ENCODE measurements at places on chromosomes 3 and 15. TPM values are rescaled to one million over a fixed set of nuclear protein-coding genes. Genes with fewer than 3 reads are reported as not detected.

DNA sequence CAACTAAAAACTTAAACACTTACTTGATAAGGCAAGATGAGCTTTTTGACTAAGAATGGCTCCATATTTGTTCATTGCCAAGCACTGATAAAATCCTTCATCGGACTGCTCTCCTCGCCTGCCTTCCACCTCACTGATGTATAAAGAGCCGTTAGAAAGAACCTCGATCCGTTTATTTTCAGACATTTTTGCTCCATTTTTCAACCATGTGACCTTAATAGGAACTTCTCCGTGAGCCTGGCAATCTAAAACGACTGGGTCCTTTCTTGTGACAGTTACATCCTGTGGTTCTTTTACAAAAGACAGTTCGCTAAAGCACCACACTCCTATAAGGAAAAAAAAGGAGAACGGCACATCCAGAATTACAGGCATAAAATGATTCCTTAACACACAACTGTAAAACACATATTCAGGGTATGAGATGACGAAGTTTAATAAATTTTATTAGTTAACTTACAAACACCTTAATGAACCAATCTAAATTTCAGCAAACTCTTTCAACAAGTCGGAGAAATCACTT is 2.5 kb downstream of the PRTG start:
- DNase-seq = no peak

ADGRG7 gene
- not detected for polyA plus RNA-seq

DNA sequence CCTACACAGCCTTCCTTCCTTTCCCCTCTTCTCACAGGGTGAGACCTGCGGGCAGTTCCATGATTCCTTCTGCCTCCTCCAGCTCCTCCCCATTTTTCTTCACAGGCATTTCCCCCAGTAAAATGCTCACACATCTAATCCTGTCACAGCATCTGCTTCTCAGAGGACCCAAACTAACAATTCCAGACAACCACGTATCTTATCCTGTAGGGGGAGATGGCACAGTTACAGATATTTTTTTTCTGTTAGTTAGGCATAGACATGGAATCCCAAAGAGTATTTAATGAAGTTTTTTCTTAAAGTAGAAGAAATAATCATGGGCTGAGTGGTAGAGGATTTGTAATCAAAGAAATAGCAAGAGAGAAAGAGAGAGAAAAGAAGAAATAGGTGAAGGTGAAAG is 373.1 kb upstream of the ADAMTS9 start:
- no peak for DNase-seq

- DNase-seq = no peak
These were observed 10.6 kb upstream of the VWA5B2 start for GRCh38 chr3:184218814-184219213.

DNA sequence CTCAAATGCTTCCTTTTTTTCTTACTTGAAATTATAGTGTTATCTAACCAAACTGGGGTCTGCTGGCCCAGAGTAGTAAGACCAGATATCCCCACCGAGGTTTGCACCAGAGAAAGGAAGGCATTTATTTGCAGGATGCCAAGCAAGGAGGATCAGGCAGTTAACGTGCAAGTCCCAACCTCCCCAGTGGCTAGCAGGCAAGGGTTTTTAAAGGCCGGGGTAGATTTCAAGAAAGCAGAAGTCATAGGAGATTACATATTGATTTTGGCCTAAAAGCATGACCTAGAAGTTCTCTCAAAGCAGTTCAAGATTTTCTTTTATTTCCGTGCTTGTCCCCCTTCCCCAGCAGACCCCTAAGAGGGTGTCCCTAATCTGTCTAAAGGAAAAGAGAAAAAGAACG is 32.8 kb upstream of the STRIT1 start:
- no peak for DNase-seq

- no peak for DNase-seq
These were observed 286.8 kb upstream of the THRB start for GRCh38 chr3:24781454-24781853.

ANKRD63 gene
- polyA plus RNA-seq = not detected

- DNase-seq = no peak
These were observed 336.2 kb downstream of the ERC2 start for GRCh38 chr3:56131974-56132590.

GRCh38 chr3:14633417-14633816 is 18.1 kb upstream of the CCDC174 start:
- no peak for DNase-seq

- DNase-seq = no peak
These were observed 81.9 kb upstream of the TGFBR2 start for GRCh38 chr3:30524357-30525040.

CCDC191 gene
- polyA plus RNA-seq = 21.7 TPM

CACNA2D2 gene
- 30.0 TPM for polyA plus RNA-seq

MORC1 gene
- polyA plus RNA-seq = not detected

DNA sequence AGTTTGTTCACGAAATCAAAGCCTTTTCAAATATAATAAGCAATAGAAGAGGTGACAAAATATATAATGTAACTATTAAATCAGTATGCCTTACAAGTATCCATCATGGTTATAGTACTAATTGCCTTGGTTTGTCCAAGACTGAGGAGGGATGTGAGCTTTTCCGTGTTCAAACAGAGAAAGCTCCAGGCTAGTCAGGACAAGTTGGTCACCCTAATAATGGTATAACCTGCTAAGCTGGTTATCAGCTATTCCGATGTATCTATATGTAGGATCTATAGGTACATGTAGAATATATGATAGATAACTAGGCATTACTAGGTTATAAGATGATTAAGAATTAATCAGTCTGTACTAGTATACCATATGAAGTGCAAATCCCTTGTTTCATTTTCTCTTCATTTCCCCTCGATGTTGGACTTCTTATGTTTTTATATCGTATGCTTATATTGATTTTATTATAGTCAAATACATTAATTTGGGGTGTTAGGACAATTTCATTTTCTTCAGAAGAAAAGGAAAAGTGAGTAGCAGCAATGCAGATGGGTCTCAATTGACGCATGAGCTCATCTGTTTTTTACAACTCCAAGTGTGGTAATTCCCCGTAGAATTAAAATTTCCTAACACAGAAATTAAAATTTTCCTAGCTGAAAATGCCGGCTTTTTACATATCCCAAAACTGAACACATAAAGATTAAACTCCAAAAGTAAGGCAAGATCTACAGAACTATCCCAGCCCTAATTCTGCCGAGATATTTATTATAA is 419.1 kb downstream of the TIGIT start:
- DNase-seq = no peak

TMEM40 gene
- polyA plus RNA-seq = 1.1 TPM

- DNase-seq = no peak
These were observed 195.6 kb upstream of the NSMCE3 start for GRCh38 chr15:29465196-29465595.

DNA sequence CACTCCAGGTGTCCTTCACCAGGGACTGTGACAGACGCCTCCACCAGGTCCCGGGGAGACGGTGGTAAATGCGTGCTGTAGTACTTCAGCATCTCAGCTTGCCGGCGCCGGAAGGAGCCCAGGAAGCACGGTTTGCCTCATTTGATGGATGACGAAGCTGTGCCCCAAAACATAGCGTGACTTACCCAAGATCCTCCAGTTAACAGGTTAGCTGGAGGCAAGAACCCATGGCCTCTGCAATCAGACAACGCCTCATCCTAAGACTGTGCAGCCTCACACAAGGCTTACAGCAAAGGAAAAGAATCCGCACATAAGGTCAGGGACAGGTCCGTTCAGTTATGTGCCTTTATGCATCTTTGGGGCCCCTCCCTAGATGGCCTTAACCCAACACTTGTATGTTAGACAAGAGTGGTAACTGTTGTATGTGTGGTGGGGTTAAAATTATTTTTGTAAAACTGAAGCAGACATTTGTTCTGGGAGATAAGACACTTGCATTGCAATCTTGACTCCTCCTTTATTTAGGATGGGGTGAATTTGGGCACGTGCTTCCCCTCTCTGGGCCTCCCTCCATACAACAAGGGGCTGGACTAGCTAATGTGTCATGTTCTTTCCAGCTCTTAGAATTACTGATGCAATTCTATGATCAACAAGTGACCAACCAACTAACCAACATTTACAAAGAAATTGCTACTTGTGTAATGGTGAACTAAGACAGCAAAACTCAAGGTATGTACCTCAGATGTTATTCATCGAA is 39.4 kb downstream of the VGLL4 start:
- no peak for DNase-seq

- no peak for DNase-seq
These were observed 125.1 kb downstream of the SNRK start for GRCh38 chr3:43411429-43411828.

DNA sequence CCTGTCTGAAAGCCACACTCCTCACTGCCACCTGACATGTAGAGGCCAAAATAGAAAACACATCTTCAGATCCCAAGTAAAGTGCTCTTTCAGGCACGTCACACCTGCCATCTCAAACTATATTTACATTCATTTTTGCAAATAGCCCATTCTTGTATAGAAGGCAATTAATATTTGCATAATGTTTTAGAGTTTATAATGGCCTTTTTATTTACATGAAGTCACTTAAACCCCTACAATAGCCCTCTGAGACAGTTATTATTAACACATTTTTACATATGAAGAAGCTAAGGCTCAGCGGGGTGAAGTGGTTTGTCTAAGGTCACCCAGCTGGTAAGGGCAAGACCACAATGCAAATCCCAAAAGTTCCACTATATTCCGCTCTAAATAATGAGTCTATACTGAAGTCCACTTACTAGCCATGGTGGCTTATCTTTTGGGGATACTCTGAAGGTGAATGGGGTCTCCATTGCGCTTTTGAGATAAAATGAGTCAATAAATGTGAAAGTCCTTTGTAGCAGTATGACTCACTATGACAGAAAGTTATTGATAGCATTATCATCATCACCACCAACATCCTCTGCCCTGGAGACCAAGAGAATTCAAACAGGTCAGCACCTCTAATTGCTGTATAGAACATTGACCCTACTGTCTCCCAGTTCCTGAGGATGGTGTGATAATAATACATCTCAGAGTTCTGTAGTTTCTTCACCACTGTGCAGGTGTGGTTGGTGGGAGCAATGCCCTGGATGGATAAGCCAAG is 155.9 kb upstream of the BCL6 start:
- no peak for DNase-seq

DNA sequence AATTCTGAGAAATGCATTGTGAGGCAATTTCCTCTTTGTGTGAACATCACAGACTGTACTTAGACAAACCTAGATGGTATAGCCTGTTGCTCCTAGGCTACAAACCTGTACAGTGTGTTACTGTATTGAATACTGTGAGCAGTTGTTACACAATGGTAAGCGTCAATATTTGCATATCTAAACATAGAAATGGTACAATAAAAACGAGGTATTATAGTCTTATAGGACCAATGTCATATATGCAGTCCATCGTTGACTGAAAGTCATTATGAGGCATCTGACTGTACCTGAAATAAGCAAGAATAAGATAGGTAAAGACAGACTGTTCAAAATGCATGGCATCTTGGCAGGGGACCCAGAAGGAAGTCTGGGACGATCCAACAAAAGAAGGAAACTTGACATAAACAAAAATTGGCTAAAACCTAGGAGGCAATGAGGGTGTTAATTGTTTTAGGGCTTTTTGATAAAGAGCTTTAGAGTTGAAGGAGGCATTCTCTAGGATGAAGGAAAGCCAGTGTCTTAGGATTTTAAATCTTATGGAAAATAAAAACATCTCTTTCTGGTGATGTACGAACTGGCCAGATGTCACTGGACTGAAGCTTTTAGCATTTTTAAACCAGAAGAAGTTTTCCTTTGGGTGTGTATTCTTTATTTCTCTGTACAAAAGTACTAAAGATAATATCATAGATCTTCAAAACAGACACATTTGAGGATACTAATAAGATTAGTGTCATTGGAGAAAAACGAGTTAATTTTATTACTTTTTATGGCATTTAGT is 9.2 kb upstream of the SPRED1 start:
- DNase-seq = no peak

DNA sequence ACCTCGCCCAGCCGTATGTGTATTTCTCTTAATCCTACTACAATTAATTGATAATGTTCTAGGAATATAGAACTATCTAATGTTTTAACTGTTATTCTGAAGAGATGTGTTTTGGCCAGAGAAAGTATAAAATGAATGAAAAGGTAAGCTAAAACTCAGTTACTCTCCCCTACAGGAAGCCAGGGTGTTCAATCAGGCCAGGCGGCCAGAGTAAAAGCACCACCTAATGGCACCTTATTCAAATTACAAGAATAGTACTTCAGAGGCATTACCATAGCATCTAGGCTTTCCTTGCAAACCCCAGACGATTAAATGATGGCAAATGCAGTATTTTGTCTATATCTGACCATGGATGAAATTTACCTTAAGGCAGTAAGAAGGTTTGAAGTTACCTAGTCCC is 10.4 kb downstream of the SLC12A8 start:
- no peak for DNase-seq

GRCh38 chr15:70573121-70573850 is 190.1 kb downstream of the UACA start:
- DNase-seq = no peak

- DNase-seq = no peak
These were observed 660.7 kb upstream of the ADAMTS9 start for GRCh38 chr3:65348398-65348995.

SNTN gene
- polyA plus RNA-seq = 13.9 TPM

NDUFB4 gene
- polyA plus RNA-seq = 170 TPM

DNA sequence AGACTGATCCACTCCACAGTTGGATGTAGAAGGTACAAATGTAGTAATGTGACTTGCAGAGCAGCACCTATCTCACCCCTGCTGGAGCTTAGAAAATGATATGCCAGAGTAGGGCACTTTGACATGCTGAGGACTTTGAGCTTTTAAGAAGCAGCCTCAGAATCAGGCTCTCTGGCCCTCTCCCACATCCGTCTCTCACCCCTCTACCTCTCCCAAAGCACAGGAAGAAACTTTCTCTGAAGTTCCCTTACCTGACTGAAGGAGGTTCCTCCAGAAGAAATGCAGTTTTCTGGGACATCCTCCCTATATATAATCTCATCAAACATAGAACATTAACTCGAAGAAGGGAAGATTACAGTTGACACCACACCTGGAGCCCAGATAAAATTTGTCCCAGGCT is 98.4 kb upstream of the PEX5L start:
- DNase-seq = no peak

DNA sequence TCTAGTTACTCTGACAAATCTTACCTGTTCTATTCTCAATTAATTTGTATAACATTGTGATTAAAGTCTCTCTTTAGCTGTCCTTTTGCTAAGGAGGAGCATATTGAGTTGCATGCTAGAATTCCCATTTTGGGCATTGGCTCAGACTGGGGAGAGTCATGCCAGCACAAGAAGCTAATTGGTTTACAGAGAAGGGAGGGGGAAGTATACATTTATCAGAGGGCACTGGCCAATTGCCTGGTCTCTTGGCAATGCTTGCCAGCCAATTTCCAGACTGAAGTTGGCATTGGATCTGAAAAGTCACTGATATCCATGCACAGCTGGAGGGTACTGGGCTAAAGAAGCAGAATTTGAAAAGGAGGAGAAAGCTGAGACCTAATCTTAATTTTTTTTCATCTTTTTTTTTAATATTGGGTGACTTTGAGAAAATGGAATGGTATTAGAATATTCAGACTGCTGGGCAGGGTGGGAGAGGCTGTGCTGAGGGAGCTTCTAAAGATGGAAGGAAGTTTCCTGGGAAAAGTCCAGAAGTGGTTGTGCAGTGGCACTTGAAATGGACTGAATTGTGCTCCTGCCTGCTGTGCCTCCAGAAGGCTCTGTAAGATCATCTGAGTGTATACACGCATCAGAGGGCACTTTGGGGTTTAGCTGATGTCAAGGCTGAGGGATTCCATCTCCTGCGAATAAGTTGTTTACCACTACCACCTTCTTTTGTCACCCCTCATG is 365.2 kb upstream of the DPH6 start:
- no peak for DNase-seq
